Activated CD4-positive, alpha-beta memory T cell treated with anti-CD3 and anti-CD28 coated beads, Interleukin-2, amount 10 ng/mL, durations not matched to agents 7 days and 5 days (primary cell): ENCODE measurements at places on chromosomes 1 and 21. TPM values are rescaled to one million over a fixed set of nuclear protein-coding genes. Genes with fewer than 3 reads are reported as not detected.

DNA sequence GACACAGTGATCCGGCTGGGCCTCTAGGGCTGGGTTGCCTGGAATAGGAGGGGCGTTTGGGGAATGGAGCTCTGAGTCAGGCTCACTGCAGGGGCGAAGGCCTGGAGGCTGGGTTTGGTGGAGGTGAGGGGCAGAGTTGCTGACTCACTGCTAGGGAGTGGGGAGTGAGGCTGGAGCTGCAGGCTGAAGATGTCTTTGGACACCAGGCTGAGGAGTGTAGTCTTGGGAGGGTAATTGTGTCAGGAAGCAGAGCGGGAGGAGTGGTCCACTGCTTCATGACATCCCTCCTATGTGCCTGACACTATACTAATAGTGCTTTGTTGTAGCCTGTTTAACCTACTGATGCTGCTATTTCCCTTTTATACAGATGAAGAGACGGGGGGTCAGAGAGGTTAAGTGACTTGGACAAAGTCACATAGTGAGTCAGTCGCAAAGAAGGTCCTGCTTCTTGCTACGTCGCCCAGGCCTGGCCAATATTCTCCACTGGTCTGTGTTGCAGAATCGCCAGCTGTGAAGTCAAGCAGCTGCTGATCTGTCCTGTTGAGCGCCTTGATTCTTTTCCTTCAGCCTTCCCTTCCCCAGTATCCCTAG lies 13.6 kb downstream of the ACTL8 start:
- no peak for DNase-seq
- no peaks in the 10 kb centered on the region for H3K4me1 ChIP-seq
- H3K27ac ChIP-seq: no peak overlapping the region
- H3K27me3 ChIP-seq: no peaks in the 10 kb centered on the region

DNA sequence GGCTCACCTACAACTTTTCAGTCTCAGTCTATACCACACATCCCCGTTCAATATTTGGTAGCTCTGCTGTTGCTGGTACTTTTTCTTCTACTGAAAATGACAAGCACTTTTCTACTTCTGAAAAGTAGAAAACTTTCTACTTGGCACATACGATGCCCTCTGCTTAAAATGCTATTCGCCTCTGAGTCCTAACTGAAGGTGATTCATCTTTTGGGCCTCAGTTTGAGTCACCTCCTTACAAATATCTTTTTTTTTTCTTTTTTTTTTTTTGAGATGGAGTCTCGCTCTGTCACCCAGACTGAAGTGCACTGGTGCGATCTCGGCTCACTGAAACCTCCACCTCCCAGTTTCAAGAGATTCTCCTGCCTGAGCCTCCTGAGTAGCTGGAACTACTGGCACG lies 136.0 kb upstream of the CYYR1 start:
- no peaks in the 10 kb centered on the region for H3K36me3 ChIP-seq
- H3K27me3 ChIP-seq: peaks cover 2% of the 10 kb centered on the region
- H3K4me1 ChIP-seq: no peaks in the 10 kb centered on the region
- no peak for DNase-seq
- no peak overlapping the region for H3K4me3 ChIP-seq
- no peak overlapping the region for H3K27ac ChIP-seq

DNA sequence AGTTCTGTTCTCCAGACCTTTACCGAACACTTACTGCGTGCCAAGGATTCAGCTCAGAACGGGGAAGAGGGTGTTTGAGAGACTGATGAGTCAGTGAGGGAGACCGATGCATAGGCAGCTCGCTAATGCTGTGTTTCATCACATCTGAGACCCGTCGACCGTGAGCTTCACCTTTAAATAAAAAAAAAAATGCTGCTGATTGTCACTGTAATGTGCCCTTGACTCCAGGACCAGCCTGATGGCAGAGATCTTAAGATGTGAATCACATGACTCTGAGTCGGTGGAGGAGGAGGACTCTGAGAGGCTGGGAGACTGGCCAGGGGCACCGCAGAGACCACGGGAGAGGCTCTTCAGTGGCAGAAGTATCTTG lies 28.8 kb downstream of the SPSB1 start:
- no peaks in the 10 kb centered on the region for H3K27me3 ChIP-seq
- no peak overlapping the region for H3K4me3 ChIP-seq
- peaks cover 18% of the 10 kb centered on the region for H3K4me1 ChIP-seq
- no peak overlapping the region for H3K27ac ChIP-seq

Gene GJA4
- total RNA-seq: not detected

Gene SLC44A5
- 0.98 TPM for total RNA-seq

DNA sequence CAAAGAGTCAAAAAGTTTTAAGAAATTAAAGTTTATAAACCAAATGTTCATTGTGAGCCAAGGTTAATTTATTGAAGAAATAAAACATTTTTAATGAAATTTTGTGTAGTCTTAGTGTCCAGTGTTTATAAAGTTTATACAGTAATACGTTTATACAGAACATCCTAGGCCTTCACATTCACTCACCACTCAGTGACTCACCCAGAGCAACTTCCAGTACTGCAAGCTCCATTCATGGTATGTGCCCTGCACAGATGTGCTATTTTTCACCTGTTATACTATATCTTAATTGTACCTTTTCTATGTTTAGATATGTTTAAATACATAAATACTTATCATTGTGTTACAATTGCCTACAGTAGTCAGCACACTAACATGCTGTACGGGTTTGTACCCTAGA lies 33.6 kb downstream of the TYW3 start:
- DNase-seq: no peak
- no peaks in the 10 kb centered on the region for H3K27me3 ChIP-seq
- H3K36me3 ChIP-seq: peaks cover 18% of the 10 kb centered on the region
- H3K4me1 ChIP-seq: peaks cover 3% of the 10 kb centered on the region
- no peak overlapping the region for H3K4me3 ChIP-seq

Gene MNDA
- not detected for total RNA-seq

Gene AKR7A3
- 0.20 TPM for total RNA-seq

Gene GBP3
- total RNA-seq: 34.4 TPM

Gene DNAJC28
- total RNA-seq: 0.55 TPM

DNA sequence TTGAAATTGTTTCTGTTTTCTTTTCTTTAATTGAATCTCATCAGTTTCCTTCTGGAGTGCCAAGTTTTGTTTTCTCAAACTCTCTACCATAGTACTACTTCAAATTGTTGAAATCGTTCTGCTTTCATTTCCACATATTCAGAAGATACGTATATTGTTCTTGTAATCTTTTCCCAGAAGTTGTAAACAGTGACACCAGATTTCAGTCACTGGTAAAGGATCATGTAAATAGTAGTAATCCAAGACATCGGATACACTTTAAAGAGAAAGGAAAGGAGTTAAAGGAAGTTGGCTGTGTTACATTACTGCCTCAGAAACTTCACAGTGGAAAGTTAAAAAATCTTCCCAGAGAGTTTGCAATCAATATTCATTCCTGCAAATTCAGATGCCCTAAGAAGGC lies 67.5 kb downstream of the RGL1 start:
- no peak overlapping the region for H3K27ac ChIP-seq
- no peaks in the 10 kb centered on the region for H3K36me3 ChIP-seq
- H3K4me3 ChIP-seq: no peak overlapping the region

DNA sequence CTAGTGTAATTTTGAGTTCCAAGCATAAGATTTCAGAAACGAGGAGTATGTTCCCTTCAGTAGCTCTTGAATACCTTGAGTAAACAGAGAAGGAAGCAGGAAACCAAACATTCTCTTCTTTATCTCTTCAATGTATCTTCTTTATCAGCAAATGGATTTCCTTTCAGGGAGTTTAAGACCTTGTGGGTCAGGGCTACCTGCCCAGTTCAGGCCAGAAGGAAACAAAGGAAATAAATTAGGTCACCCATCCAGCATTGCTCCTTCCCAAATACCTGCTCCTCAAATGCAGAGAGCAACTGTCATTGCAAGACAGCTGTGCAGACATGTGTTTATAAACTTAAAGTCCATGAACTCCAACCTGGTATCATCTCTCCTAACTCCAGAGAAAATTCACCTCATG lies 130.1 kb upstream of the SOD1 start:
- no peaks in the 10 kb centered on the region for H3K36me3 ChIP-seq
- H3K27ac ChIP-seq: no peak overlapping the region
- no peak for DNase-seq
- H3K4me1 ChIP-seq: peaks cover 15% of the 10 kb centered on the region
- no peaks in the 10 kb centered on the region for H3K27me3 ChIP-seq

Gene NEK2
- 47.5 TPM for total RNA-seq

Gene GTF2B
- 41.9 TPM for total RNA-seq

Gene SFPQ
- 319 TPM for total RNA-seq

DNA sequence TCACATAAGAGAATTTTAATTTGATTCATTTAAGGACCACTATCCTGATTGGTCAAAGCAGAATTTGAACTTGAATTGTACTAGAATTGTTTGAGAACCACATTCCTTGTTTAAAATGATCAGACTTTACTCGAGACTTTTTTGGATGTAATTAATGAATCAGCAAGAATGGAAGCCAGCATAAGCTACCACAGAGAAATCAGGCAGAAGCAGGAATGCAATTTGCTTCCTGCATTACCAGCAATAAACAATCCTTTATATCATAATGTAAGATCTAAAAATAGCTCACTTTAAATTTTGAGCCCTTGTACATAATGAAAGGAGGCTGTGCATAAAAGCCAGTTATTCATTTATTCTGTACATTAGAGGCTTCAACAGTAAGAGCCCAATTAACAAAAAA lies 119.8 kb upstream of the BACE2 start:
- no peak overlapping the region for H3K27ac ChIP-seq
- H3K36me3 ChIP-seq: no peaks in the 10 kb centered on the region
- H3K4me3 ChIP-seq: no peak overlapping the region
